ENCODE measurements at places on chromosomes 16 and 17. TPM values are rescaled to one million over a fixed set of nuclear protein-coding genes. Genes with fewer than 3 reads are reported as not detected.

ZSCAN10 gene
- 0.76 TPM for total RNA-seq

PRSS33 gene
- not detected for total RNA-seq

PABPN1L gene
- 0.57 TPM for total RNA-seq

OR1A1 gene
- total RNA-seq, result not detected

TNFRSF13B gene
- not detected for total RNA-seq

MSLN gene
- 40.9 TPM for total RNA-seq

NPLOC4 gene
- 137 TPM for total RNA-seq

NHLRC4 gene
- total RNA-seq, result 0.22 TPM

NAGPA gene
- 17.5 TPM for total RNA-seq

CYGB gene
- 0.66 TPM for total RNA-seq

GPR139 gene
- total RNA-seq, result not detected

NLRC5 gene
- 10.4 TPM for total RNA-seq

REXO5 gene
- 10.5 TPM for total RNA-seq

MYH11 gene
- total RNA-seq, result 0.61 TPM

SHCBP1 gene
- 33.3 TPM for total RNA-seq

HS3ST2 gene
- not detected for total RNA-seq

TBC1D3H gene
- total RNA-seq, result not detected

EPX gene
- total RNA-seq, result not detected

NEUROD2 gene
- total RNA-seq, result not detected

TMEM231 gene
- 9.7 TPM for total RNA-seq

ATAD5 gene
- total RNA-seq, result 9.5 TPM

TVP23A gene
- not detected for total RNA-seq

KIF2B gene
- not detected for total RNA-seq

RCVRN gene
- total RNA-seq, result not detected

PPP1R27 gene
- total RNA-seq, result not detected

WNK4 gene
- total RNA-seq, result 4.5 TPM

GAST gene
- total RNA-seq, result not detected

TAT gene
- 0.91 TPM for total RNA-seq

RAB40C gene
- 14.1 TPM for total RNA-seq

CCDC40 gene
- 10.3 TPM for total RNA-seq

TENT4B gene
- total RNA-seq, result 16.9 TPM

FOXN1 gene
- total RNA-seq, result not detected

TAC4 gene
- not detected for total RNA-seq

Data from HCT116 (cell line).